Right cardiac atrium (tissue), 5 donors: ENCODE measurements at places on chromosomes 6 and 20. TPM values are rescaled to one million over a fixed set of nuclear protein-coding genes. Genes with fewer than 3 reads are reported as not detected.

The ENPP5 gene
- 10.1 TPM for total RNA-seq

The NSFL1C gene
- total RNA-seq: 65.6 TPM

The PGBD1 gene
- 3.6 TPM for total RNA-seq

The REM1 gene
- total RNA-seq: 2.8 TPM

The CLPSL2 gene
- total RNA-seq: not detected

The PPP1R14C gene
- 90.7 TPM for total RNA-seq

The MYL9 gene
- total RNA-seq: 1,857 TPM

The SMLR1 gene
- total RNA-seq: not detected

The ZBTB9 gene
- 4.4 TPM for total RNA-seq

The NKAPL gene
- total RNA-seq: 6.1 TPM

The OGFR gene
- 21.0 TPM for total RNA-seq

The HFE gene
- total RNA-seq: 4.3 TPM

The TMEM151B gene
- 1.1 TPM for total RNA-seq

The ADTRP gene
- total RNA-seq: 0.42 TPM

The TREM2 gene
- total RNA-seq: 4.1 TPM
